Neural progenitor cell (in vitro differentiated cells): ENCODE measurements at places on chromosomes 13 and 19. TPM values are rescaled to one million over a fixed set of nuclear protein-coding genes. Genes with fewer than 3 reads are reported as not detected.

Gene FUT6
- total RNA-seq, result not detected in 2 replicates

Gene LILRB1
- not detected in 2 replicates for total RNA-seq

GRCh38 chr19:47093254-47093653 lies 20.3 kb downstream of the ZC3H4 start:
- no peak overlapping the region for H3K4me3 ChIP-seq
- no peaks in the 10 kb centered on the region for H3K36me3 ChIP-seq
- H3K27ac ChIP-seq, result no peak overlapping the region
- DNase-seq, result no peak
- peaks cover 20% of the 10 kb centered on the region for H3K4me1 ChIP-seq
- no peaks in the 10 kb centered on the region for H3K27me3 ChIP-seq

DNA sequence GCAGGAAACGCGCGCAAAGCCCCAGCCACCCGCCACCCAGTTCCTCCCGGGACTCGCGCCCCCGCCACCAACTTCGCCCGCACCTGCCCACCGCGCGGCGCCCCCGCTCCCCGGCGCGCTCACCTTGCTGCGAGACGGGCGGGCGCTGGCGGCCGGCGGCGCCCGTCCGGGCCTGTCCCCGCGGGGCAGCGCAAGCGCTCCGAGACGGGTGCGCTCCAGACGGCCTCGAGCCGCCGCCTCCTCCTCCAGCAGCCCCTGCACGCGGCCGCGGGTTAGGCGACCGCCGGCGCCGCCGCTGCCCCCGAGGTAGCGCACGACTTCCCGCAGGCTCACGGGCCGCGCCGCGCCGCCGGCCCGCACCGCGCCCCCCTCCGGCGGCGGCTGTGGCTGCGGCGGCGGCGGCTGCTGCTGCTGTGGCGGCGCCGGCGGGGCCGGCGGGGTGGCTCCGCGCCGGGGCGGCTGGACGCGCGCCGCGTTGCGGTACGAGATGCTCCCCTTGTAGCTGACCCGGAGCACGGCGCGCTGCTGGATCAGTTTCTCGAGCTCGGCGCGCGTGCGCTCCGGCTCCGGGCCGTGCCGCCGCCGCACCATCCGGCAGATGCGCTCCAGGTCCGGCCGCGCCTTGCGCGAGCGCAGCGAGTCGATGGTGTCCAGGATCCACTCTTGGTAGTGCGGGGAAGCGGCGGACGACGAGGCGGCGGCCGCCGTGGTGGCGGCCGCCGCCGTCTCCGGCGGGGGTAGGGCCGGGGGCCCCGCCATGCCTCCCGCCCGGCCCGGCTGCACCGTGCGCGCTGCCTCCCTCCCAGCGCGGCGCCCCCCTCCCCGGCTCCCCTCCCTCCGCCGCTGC lies 666 bp downstream of the SAMD1 start:
- peaks cover 15% of the 10 kb centered on the region for H3K4me1 ChIP-seq
- peaks cover 49% of the 10 kb centered on the region for H3K27me3 ChIP-seq
- no peaks in the 10 kb centered on the region for H3K36me3 ChIP-seq
- peak overlapping the region; percentile 70 for H3K4me3 ChIP-seq
- peak; percentile 90 for DNase-seq

- H3K36me3 ChIP-seq, result no peaks in the 10 kb centered on the region
- no peak overlapping the region for H3K4me3 ChIP-seq
- no peak for DNase-seq
- H3K27me3 ChIP-seq, result no peaks in the 10 kb centered on the region
Measured at GRCh38 chr13:75860935-75861334, 224.8 kb downstream of the LMO7 start.

DNA sequence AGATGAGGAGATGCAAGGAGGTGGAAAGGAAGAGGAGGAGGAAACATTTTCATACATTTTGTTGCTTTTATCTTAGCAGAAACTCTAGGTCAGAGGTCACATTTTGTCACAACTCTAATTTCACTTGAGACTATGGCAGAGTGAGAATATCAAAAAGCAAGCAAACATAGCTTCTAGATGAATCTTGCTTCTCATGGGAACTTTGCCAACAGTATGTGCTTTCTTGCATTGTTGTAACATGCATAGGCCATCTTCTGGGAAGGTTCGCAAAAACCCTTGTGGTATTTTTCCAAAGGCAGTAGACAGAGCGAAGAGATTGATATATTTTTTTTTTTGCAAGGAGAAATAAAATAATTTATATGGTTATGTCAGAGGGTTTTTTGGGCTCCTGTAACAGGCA lies 291.3 kb downstream of the MTUS2 start:
- peaks cover 10% of the 10 kb centered on the region for H3K4me1 ChIP-seq
- H3K4me3 ChIP-seq, result no peak overlapping the region
- H3K27me3 ChIP-seq, result no peaks in the 10 kb centered on the region
- DNase-seq, result no peak

- no peaks in the 10 kb centered on the region for H3K36me3 ChIP-seq
- DNase-seq, result peak; percentile 76
- no peak overlapping the region for H3K4me3 ChIP-seq
- no peaks in the 10 kb centered on the region for H3K27me3 ChIP-seq
Measured at GRCh38 chr13:29369060-29369743, 226.3 kb downstream of the SLC7A1 start.

GRCh38 chr13:80611310-80611709 lies 270.4 kb upstream of the SPRY2 start:
- H3K4me3 ChIP-seq, result no peak overlapping the region
- H3K4me1 ChIP-seq, result no peaks in the 10 kb centered on the region
- H3K27me3 ChIP-seq, result no peaks in the 10 kb centered on the region
- no peaks in the 10 kb centered on the region for H3K36me3 ChIP-seq
- no peak overlapping the region for H3K27ac ChIP-seq

DNA sequence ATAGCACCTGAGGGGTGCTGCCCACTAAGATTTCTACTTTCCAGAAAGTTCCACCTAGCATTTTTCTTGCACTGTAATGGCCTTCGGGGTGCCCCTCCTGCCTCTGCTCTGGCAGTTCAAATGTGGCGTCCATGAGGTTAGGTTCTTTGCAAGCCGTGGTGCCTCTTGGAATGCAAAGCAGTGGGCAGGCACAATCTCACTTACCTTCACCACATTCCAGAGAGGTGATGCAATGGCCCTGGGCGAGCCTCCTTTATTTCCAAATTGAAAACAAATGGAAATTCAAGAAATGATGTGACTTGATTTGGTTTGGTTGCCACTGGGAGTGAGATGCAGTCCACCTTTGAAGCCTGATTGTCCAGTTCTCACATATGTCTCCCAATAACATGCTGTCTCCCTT lies 46.9 kb downstream of the FGF9 start:
- no peaks in the 10 kb centered on the region for H3K27me3 ChIP-seq
- peaks cover 6% of the 10 kb centered on the region for H3K4me1 ChIP-seq
- H3K36me3 ChIP-seq, result no peaks in the 10 kb centered on the region
- DNase-seq, result peak; percentile 26

Gene MRPL54
- total RNA-seq, result 15.1 and 21.4 TPM in 2 replicates

Gene PLIN3
- total RNA-seq, result 49.7 and 108 TPM in 2 replicates

Gene KLK8
- 0.46 TPM in 1 of 2 replicates, not detected in the other for total RNA-seq

- no peaks in the 10 kb centered on the region for H3K36me3 ChIP-seq
- no peaks in the 10 kb centered on the region for H3K4me1 ChIP-seq
- H3K4me3 ChIP-seq, result no peak overlapping the region
- DNase-seq, result no peak
- no peaks in the 10 kb centered on the region for H3K27me3 ChIP-seq
Measured at GRCh38 chr13:49347650-49348385, 96.0 kb downstream of the CAB39L start.

GRCh38 chr13:99250982-99251825 lies 7.0 kb downstream of the GPR18 start:
- no peak for DNase-seq
- H3K36me3 ChIP-seq, result no peaks in the 10 kb centered on the region
- no peak overlapping the region for H3K27ac ChIP-seq
- H3K4me3 ChIP-seq, result no peak overlapping the region

Gene SAFB
- 57.9 and 89.2 TPM in 2 replicates for total RNA-seq

DNA sequence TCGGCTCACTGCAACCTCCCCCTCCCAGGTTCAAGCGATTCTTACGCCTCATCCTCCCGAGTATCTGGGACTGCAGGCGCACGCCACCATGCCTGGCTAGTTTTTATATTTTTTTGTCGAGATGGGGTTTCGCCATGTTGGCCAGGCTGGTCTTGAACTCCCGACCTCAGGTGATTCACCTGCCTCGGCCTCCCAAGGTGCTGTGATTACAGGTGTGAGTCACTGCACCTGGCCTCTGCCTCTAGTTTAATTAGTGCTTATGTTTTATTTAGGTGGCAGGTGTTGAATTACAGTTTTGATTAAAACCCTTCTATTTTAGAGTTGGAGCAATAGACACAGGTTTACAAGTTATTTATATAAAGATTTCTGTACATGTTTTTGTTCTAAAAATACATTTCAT lies 42.8 kb downstream of the ATP11A start:
- no peak overlapping the region for H3K4me3 ChIP-seq
- no peaks in the 10 kb centered on the region for H3K36me3 ChIP-seq
- no peak for DNase-seq
- H3K27me3 ChIP-seq, result no peaks in the 10 kb centered on the region
- peaks cover 31% of the 10 kb centered on the region for H3K4me1 ChIP-seq

GRCh38 chr19:39411832-39412099 lies 703 bp upstream of the PLEKHG2 start:
- no peak overlapping the region for H3K27ac ChIP-seq
- DNase-seq, result peak; percentile 93
- peaks cover 23% of the 10 kb centered on the region for H3K4me1 ChIP-seq
- H3K4me3 ChIP-seq, result peak overlapping the region; percentile 57
- H3K36me3 ChIP-seq, result no peaks in the 10 kb centered on the region
